ENCODE measurements at places on chromosomes 7 and 10.

DNA sequence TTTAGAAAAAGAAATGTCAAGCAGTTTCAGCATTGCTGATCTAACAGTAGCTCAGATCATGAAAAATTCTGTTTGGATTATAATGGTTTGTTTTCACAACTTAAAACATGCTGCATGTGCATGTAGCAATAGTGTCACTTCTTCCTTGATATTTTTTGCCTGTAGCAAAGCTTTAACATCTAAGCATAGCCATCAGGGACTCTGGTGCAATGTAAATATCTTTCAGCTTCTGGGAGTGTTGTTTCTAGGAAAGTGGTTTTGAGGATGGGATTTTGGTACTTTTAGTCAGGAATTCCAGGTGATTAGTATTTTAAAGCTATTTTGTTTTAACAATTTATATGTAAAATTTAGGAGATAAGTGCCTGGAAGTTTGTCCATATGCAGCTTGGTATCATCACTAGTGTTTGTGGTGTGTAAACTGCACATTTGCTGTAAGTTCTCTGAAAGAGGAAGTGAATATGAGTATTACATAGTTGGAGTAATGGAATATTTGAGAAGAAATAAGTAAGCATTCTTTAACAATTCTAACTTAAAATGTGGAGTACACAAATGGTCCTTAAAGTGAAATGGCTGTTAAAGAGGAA lies 1.9 kb downstream of the RSBN1L start:
- no peak for DNase-seq

GRCh38 chr7:51230723-51231122 lies 85.9 kb downstream of the COBL start:
- no peak for DNase-seq

DNA sequence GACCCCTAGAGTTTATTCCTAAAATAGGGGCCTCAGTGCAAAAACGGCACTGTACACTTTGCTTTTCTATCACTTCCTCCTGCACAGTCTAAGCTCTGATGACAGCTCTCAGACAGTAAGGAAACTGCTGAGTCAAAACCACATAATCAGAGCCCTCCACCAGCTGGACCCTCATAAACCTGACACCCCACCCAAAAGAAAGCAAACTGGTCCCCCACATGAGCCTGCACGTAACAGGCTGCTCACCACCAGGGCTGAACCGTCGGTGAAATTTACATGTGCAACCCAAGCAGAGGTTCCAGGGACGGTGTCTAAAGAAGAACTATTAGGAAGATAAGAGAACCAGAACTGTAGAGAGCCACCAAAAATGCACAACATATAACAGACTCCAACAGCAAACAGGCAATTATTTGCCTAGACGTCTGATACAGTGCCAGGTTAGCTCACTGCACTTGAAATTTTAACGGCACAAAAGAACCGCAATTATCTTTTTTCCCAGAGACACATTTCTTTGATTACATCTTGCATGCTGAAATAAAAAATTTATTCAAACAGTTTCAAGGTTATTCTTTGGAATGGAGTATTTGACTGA lies 19.6 kb downstream of the SGMS1 start:
- no peak for DNase-seq

- DNase-seq: no peak
Measured at GRCh38 chr7:50214126-50214670, 90.3 kb upstream of the IKZF1 start.

- DNase-seq: no peak
Measured at GRCh38 chr7:140035400-140036223, 27.1 kb downstream of the PARP12 start.

GRCh38 chr7:66255534-66256100 lies 50.5 kb downstream of the TPST1 start:
- no peak for DNase-seq

GRCh38 chr10:19811540-19811939 lies 4.7 kb upstream of the PLXDC2 start:
- DNase-seq: no peak

- DNase-seq: no peak
Measured at GRCh38 chr10:58817201-58817846, 304.7 kb downstream of the BICC1 start.

DNA sequence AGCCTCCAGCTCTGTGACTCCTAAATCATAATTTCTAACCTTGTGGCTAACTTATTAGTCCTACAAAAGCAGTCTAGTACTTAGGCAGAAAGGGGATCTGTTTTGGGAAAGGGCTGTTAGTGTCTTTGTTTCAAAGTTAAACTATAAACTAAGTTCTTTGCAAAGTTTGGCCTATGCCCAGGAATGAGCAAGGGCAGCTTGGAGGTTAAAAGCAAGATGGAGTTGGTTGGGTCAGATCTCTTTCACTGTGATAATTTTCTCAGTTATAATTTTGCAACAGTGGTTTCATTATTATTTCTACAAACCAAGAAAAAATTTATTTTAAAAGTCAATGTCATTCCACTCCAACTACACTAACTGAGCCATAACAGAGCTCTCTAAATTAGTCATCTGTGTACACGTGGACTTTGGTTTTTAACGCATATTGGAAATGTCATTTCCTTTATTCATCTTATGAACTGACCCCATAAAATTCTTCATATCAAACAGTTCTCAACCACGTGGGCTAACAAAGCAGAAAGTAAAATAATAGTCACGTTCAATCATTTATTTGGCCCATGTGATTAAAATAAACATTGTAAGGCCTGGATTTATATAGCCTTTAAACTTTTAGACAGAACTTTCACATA lies 143.2 kb upstream of the C7orf33 start:
- DNase-seq: no peak

- DNase-seq: no peak
Measured at GRCh38 chr10:9634466-9634865, 1383.2 kb upstream of the CELF2 start.

DNA sequence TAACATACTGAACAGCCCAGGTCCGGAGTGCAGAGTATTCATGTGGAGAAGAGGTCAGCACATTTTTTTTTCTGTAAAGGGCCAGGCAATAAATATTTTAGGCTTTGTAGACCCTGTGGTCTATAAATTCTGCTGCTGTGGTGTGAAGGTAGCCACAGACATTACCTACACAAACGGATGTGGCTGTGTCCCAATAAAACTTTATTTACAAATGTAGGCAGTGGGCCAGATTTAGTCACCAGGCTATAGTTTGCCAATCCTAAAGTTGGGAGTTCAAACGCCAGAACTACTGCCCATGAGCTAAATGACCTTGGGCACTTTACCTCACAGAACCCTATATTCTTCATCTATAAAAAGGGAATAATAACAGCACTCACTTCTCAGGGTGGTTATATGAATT lies 13.4 kb downstream of the FAM53B start:
- no peak for DNase-seq

GRCh38 chr10:55233505-55233904 lies 432.5 kb upstream of the PCDH15 start:
- no peak for DNase-seq

DNA sequence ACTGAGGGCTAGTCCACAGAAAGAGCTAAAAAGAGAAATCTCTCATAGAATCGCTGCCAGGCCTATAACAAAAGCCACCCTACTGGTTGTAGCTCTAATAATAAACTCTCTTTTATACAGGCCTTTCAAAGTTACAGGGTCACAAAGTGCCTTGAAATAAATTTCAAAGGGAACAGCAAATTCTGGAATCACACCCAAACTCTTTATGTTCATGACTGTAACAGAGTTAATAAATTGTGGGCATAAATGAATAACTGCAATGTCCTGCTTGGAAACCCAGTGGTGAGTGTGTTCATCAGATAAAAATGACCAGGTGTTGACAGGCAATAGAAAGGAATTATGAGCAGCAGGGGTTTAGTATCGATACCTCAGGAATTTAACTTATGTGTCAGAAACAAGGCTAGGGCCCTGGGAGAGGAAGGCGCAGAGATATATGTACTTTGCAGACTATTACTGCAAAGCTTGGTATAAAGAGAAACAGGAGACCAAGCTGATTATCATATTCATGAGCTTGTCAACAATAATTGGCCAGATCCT lies 9.3 kb downstream of the CDC14C start:
- no peak for DNase-seq

DNA sequence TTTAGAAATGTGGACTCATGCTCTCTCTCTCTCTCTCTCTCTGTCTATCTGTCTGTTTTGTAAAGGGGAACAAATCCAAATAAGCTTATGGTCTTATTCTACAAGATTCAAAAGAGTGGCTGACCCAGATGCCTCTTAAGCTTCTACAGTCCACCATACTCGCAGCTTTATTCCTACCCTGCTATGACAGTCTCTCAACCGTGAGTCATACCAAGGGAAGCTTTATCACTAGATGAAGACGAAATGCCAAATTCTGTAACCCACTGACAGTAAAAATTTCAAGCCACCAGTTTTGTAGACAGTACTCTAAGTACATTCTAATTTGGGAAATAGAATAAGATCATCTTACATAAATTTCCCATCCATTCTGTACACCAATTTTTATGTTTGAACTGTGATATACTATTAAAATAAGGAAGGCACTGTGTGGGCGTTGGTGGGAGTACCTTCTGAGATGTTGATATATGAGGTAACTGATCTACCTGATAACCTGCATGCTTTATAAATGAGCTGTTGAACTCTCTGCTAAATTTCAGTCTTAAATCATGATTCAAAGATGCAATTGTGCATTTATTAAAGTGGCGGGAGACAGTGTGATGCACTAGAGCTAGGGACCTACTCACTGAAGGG lies 153.2 kb downstream of the KLF6 start:
- DNase-seq: no peak

DNA sequence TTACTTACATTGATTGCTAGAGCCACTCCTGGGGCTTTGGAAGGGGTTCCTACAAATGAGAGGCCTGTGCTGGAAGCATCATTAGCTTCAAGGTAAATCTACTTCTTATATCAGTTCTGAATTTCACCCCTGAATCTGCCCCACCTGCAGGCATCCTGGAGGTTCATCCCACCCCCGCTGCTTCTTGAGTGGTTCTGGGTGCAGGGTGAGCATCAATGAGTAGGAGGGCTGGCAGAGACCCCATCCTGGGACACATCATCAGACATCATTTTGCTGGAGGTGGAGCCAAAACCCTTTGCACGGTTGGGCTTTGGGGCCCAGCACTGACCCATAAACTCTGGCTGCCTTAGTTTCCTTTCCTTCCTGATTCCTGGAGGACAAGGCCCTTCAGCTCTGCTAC lies 143.7 kb downstream of the PTPN20 start:
- DNase-seq: no peak

GRCh38 chr7:19982841-19983835 lies 209.7 kb upstream of the TMEM196 start:
- no peak for DNase-seq

GRCh38 chr7:129313282-129313681 lies 88.5 kb downstream of the AHCYL2 start:
- DNase-seq: no peak

DNA sequence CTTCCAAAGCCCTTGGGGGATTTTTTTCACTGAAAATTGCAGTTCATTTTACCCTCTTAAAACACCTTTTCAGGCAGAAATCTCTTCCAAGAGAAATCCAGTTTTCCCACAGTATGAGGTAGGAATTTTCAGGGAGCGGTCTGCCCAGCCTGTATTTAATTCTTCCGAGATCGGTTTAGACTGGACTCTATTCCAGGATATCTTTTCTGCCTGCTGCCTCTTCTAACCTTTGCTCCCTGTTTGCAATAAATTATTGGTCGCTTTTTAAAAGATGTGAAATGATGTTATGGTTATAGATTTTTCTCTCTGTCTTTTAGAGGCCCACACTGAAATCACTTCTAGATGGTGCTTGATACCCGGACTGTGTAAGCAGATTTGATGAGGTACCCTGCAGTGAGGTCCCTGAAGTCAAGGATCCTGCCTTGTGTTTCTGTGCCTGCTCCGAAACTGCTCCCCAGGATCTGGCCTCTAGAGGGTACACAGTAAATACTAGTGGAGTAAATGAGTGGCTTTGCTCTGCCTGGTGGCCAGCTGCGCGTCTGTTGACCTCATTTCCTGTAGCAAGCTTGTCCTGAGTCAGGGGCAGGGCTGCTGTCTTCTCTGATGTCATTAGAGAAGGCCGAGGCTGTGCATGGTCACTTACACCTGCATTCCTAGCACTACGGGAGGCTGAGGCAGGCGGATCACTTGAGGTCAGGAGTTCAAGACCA lies 191.6 kb downstream of the FANK1 start:
- no peak for DNase-seq

DNA sequence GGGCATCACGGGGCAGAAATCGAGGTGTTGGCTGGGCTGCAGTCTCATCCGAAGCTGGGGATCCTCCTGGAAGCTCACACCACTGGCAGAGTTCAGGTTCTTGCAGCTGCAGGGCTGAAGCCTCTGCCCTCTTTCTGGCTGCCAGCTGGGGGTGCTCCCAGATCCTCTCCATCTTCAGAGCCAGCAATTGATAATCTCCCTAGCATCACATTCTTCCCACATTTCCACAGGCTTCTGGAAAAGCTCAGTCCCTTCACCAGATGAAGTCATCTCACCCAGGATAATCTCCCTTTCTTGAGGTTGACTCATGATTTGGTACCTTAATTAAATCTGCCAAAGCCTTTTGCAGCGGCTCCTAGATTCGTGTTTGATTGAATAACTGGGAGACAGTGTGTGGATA lies 55.2 kb downstream of the NRP1 start:
- DNase-seq: no peak

GRCh38 chr7:46651070-46651469 lies 730.0 kb upstream of the IGFBP3 start:
- DNase-seq: no peak

- no peak for DNase-seq
Measured at GRCh38 chr7:68109299-68109698, 1112.7 kb downstream of the TYW1 start.

- no peak for DNase-seq
Measured at GRCh38 chr7:66427956-66428355, 200.7 kb upstream of the KCTD7 start.

GRCh38 chr7:99489235-99489634 lies 10.8 kb downstream of the ZNF394 start:
- DNase-seq: no peak

GRCh38 chr10:26031300-26031699 lies 97.3 kb downstream of the MYO3A start:
- no peak for DNase-seq

DNA sequence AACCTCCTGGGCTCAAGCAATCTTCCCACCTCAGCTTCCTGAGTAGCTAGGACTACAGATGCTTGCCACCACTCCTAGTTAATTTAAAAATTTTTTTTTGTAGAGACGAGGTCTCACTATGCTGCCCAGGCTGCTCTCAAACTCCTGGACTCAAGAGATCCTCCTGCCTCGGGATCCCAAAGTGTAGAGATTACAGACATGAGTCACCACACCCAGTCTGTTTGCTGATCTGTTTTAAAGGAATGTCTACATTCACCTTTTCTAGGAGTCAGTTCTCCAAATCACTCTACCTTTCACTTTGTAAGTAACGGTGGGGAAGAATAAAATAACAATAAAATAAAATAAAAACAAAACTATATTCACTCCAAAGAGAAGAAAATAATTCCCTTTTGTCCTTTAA lies 86.6 kb upstream of the AGBL3 start:
- no peak for DNase-seq
